ENCODE measurements at places on chromosomes 11 and 22. TPM values are rescaled to one million over a fixed set of nuclear protein-coding genes. Genes with fewer than 3 reads are reported as not detected.

DNA sequence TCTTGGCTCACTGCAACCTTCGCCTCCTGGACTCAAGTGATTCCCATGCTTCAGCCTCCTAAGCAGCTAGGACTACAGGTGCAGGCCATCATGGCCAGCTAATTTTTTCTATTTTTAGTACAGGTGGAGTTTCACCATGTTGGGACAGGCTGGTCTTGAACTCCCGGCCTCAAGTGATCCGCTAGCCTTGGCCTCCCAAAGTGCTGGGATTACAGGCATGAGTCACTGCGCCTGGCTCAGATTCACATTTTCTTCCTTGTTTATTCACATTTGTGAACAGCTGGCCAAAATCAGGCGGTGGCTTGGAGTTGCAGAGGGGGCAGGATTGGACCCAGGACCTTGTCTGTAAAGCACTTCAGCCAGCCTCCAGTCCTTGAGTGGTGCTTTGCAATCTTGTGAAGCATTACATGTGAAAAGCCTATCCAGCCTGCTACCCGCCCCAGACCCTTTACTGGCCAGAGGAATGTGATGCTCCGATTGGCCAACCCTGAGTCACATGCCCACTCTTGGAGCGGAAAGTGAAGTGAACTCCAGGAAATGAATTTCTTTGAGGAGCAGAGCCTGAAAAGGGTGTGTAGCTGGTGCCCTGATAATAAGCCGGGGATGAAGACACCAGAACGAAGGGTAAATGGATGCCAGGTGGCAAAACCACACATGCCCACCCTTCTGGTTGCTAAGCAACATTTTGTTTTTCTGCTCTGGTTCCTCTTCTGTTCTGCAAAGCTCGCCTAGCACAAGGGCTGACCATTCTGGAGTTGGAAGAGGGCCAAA lies 62.6 kb upstream of the PTPRJ start:
- DNase-seq: peak; percentile 93

- no peak for DNase-seq
These were observed 164.1 kb upstream of the NCAM1 start for GRCh38 chr11:112797092-112797491.

- no peak for DNase-seq
These were observed 23.3 kb upstream of the OR9Q2 start for GRCh38 chr11:58165504-58166106.

GRCh38 chr11:116420030-116420429 lies 352.8 kb downstream of the BUD13 start:
- DNase-seq: no peak

IL17REL gene
- total RNA-seq: not detected

PATE4 gene
- not detected for total RNA-seq

DNA sequence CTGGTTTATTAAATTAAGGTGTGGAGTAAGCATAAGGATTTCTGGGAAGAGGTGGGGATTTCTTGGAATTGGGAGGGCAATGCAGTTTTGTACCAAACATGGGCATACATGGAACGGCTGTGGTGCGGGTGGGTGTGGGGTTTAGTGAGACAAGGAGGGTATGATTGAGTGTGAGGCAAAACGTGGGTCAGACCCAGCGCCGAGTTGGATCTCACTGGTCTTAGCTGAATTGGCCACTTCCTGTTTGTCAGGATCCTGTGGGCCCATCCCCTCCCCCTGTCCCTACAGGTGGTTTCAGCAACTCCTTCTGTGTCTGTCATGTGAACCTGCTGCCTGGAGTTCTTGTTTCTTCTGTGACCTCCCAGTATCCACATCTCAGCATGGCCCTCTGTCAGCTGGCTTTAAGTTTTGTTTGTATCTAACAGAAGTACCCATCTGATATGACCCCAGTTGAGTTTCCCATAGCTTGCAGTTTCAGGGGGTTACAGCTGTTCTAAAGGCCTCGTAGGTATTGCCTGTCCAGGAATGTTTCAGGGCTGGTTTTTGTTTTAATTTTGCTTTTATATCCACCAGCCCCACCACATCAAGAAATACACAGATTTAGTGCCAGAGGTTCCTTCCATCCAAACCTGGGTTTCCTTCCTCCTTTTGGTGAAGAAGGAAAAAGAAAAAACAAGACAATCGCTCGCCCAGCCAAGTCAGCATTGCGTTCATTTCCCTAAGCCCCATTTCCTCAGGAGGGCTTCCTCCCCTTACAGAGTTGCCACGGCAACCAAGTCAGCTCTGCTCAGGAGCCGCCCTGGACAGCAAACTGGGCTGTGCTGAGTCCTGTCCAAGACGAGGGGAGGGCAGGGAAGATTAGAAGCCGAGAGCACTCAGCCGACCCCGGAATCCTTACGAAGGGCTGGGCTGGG lies 6.0 kb downstream of the APOL1 start:
- no peak for DNase-seq

DNA sequence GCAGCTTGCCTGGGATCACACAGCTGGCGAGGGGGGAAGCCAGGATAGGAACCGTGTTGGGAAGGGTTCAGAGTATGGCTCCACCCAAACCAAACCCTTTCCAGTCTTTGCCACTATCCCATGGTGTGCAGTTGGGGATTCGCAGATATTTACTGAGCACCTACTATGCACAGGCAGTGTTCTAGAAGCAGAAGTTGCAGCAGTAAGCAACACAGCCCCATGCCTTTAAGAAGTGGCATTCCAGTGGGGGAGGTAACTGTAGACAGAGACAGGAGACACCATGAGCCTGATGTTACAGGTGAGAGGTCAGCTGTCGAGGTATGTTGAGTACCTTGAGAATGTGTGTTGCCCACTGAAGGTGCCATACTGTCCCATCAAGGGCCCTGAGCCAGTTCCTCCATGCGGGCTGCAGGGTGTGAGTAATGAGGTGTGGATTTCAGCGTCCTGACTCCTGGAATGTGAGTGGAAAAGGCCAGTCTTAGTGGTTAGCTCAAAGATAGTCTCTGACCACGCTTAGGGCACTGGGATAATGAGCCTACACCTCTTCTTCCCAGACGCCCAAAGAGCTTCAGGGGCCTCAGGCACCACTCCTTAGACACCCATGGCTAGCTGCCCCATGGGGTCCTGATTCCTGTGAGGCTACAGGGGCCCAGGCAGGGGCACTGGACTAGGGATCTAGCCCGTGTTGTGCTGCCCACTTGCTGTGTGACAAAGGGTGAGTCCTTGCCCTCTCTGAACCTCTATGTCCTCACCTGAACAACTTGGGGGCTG lies 71.8 kb upstream of the TP53I11 start:
- DNase-seq: peak; percentile 59

NXF1 gene
- 24.9 TPM for total RNA-seq

- no peak for DNase-seq
These were observed 1.9 kb upstream of the SSH3 start for GRCh38 chr11:67301313-67301921.

APOA5 gene
- total RNA-seq: not detected

DNA sequence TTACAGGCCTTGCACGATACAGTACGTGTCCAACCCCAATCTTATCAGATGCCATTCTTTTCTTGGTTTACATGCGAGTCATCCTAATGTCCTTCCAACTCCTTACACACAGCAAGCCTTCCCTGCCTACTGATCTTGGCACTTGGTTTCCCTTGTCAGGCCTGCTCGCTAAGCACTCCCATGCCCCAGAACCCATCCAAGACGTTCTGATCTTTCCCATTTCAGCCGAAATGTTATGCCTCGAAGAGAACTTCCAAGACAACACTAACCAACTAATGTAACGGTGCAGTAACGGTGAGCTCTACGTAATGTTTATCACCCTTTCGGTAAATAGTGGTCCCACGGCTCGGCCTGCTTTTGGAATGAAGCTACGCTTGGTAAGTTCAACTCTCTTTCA lies 521 bp downstream of the PES1 start:
- peak; percentile 14 for DNase-seq

GRCh38 chr11:69209038-69209350 lies 53.3 kb downstream of the SMIM38 start:
- no peak for DNase-seq

DNA sequence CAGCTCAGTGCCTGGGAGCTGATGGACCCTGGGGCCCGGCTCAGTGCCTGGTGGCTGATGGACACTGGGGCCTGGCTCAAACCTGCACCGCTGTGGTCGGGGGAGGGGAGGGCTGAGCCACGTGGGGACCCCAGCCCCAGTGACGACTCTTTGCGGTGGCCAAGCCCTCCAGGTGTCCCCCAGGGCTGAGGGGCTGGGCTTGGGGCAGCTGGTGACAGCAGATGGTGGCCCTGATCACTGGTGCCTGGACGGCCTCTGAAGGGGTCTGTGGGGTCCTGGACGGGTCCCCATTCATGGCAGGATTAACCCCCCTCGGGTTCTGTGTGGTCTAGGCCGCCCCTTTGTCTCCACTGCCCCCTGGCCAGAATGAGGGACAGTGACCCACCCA lies 3.4 kb upstream of the MUC5B start:
- no peak for DNase-seq

- no peak for DNase-seq
These were observed 25.3 kb downstream of the DUSP8 start for GRCh38 chr11:1546536-1547466.

DNA sequence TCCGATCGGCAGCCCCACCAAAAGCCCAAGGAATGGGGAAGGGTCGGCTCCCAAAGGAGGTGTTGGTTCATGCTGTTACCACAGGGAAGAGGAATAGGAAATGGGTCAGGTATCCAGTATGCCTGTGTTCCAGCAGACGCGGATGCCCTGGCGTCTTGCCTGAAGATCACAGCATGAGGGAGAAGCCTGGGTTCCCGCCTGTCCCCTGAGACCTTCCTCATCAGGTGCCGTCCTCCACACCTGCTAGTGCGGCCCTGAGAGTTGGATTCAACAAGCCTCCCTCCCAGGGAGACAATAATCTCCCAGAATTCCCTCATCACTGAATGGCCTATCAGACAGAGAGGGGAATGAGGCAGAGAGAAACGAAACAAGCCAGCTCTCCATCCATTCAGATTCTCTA lies 92.2 kb downstream of the SPATA19 start:
- DNase-seq: no peak

PLXNB2 gene
- 27.6 TPM for total RNA-seq

DNA sequence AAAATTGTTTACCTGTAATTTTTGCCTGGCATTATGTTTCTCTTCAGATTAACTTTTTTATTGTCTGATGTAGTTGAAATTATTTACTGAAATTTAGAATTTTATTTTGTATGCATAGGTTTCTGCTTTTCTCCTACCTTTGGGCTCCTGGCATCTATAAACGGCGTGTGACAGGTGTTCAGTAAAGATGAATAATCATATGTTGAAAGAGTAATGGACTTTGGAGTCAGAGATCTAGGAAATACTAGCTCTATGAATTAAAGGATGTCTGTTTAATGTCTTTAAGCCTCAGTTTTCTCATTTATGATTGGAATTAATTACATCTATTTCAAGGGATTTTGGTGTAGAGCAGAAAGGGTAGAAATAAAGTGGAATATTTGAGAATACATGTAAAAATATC lies 7.2 kb upstream of the ANGPTL5 start:
- DNase-seq: no peak

- no peak for DNase-seq
These were observed 3.6 kb upstream of the SHANK2 start for GRCh38 chr11:71255800-71256479.

DNA sequence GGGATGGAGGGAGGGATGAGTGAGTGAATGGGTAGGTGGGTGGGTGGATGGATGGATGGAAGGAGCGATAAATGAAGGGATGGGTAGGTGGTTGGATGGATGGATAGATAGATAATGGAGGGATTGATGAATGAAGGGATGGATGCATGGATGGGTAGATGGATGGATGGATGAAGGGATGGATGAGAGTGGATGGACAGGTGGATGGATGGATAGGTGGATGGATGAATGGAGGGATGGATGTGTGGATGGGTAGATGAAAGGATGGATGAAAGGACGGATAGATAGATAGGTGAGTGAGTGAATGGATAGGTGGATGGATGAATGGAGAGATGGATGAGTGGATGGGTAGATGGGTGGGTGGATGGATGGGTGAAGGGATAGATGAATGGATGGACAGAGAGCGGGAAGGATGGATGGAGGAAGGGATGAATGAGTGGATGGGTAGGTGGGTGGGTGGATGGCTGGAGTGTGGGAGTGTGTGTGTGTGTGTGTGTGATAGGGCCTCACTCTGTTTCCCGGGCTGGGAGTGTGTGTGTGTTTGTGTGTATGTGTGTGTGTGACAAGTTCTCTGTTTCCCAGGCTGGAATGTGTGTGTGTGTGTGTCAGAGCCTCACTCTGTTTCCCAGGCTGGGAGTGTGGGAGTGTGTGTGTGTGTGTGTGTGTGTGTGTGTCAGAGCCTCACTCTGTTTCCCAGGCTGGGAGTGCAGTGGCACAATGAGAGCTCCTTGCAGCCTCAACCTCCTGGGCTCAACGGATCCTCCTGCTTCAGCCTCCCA lies 2.1 kb upstream of the PRR33 start:
- no peak for DNase-seq

All from RPMI7951 (cell line).